T-helper 17 cell (primary cell): ENCODE measurements at places on chromosomes 2 and 18.

DNA sequence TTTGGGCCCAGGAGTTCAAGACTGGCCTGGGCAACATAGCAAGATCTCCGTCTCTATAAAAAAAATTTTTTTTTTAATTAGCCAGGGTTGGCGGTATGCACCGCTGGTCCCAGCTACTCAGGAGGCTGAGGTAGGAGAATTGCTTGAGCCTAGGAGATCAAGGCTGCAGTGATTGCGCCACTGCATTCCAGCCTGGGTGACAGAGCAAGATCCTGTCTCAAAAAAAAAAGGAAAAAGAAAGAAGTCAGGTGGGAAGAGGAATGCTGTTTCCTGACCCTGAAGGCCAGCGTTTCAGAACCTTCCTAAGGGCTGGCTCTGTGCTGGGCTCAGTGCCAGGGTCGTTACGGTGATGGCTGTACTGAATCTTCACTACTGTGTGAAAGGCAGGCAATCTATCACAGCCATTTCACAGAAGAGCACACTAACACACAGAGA lies 35.0 kb upstream of the AGAP1 start:
- H3K36me3 ChIP-seq = no peaks in the 10 kb centered on the region
- H3K4me3 ChIP-seq = no peak overlapping the region
- no peaks in the 10 kb centered on the region for H3K4me1 ChIP-seq
- DNase-seq = no peak

- peaks cover 3% of the 10 kb centered on the region for H3K27me3 ChIP-seq
- H3K27ac ChIP-seq = no peak overlapping the region
- no peaks in the 10 kb centered on the region for H3K36me3 ChIP-seq
- H3K4me3 ChIP-seq = no peak overlapping the region
These were observed 51.7 kb downstream of the IMPA2 start for GRCh38 chr18:12032786-12033642.

DNA sequence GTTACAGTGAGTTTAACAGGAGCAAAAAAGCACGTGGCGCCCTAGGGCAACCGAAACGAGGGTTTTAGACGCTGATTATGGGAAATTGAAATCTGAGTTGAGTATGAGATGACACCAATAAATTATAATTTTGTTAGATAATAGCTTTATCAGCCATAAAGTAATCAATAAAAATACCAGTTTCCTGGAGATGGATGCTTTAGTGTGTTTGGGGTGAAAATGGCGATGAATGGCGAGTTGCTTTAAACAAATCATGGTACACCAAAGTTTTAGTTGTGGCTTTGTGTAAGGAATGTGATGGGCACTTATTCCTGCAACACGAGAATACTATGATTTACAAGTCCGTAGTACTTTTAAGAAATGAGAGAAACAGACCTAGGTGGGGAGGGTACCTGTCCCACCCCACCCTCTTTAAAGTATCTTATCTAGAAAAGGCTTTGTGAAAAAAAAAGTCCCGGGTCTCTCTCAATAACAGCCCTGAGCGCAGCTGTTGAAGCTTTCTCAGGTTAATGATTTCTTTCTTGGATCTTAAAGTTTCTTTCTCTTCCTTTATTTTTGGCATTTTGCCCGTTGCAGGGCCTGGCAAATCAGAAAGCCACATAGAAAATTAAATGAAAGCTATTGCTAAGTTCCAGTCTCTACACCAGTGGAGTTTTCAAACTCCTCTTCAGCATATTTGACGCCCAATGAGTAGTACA lies 1.5 kb upstream of the RRM2 start:
- peaks cover 35% of the 10 kb centered on the region for H3K4me1 ChIP-seq
- peak overlapping the region; percentile 88 for H3K27ac ChIP-seq
- peaks cover 2% of the 10 kb centered on the region for H3K36me3 ChIP-seq
- peaks cover 23% of the 10 kb centered on the region for H3K27me3 ChIP-seq

DNA sequence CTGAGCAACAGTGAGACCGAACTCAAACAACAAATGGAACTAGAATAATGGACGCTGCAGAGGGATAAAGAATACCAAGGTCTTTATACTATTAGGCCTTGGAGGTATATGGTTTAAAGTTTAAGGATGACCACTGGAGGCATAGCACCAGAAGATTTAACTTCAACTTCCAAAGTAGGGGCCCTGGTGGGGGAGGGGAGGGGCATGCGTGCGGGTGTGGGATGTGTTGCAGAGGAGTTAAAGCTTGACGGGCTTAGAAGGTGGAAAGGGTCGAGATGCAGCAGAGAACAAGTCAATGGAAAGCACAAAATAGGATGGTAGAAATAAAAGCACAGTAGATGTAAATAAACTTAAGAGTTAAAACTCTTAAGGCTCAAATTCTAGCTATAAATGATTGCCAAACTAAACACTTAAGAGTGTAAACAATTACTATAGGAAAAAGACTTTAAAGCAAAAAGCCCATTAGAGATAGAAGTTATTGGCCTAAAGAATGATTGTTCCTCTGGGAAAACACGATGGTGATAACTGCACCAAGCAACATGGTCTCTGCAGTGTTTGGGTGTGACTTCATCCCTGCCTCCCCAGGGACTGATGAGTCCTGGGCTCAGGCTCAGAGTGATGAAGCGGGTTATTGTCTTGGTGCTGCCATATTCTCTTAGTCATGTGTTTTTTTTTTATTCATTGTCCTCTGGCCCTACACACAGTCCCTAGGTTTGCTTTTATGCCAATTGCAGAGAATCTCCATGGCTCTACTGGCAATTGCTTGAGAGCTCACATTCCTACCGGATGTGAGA lies 13.0 kb downstream of the RRM2 start:
- no peaks in the 10 kb centered on the region for H3K27me3 ChIP-seq
- DNase-seq = no peak
- H3K4me1 ChIP-seq = peaks cover 4% of the 10 kb centered on the region
- no peak overlapping the region for H3K4me3 ChIP-seq
- peaks cover 4% of the 10 kb centered on the region for H3K36me3 ChIP-seq

GRCh38 chr2:154223726-154224125 lies 352.0 kb downstream of the GALNT13 start:
- no peak for DNase-seq
- no peaks in the 10 kb centered on the region for H3K27me3 ChIP-seq

- H3K4me3 ChIP-seq = no peak overlapping the region
- no peak overlapping the region for H3K27ac ChIP-seq
- DNase-seq = no peak
- H3K36me3 ChIP-seq = no peaks in the 10 kb centered on the region
- H3K27me3 ChIP-seq = peaks cover 34% of the 10 kb centered on the region
These were observed 266.6 kb downstream of the SRBD1 start for GRCh38 chr2:45344502-45344901.

DNA sequence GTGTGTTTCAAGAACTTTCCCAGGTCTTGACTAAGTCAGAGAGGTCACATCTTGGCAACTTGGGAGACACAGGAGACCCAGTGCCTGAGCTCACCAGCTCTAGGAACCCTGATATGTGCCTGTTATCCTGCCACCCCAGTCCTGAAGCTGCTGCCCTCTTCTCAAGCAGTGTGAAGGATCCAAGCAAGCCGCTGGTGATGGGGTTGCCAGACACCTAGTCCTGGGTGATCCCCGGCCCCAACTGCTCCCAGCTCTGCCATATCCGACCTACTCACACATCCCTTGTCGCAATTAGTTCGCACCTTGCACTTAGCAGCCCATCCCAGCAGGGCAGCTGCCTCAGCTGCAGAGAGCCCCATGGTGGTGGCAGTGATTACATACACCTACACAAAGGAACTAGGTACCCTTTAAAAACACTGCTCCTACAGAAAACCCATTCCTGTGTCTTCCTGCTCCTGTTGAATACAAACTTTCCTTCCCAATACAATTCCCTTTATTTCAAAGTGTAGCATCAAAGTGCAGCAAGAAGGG lies 247.2 kb upstream of the RAB12 start:
- no peaks in the 10 kb centered on the region for H3K36me3 ChIP-seq
- H3K4me1 ChIP-seq = peaks cover 8% of the 10 kb centered on the region
- no peak overlapping the region for H3K27ac ChIP-seq

- H3K36me3 ChIP-seq = peaks cover 3% of the 10 kb centered on the region
- no peaks in the 10 kb centered on the region for H3K27me3 ChIP-seq
- H3K27ac ChIP-seq = peak overlapping the region; percentile 63
These were observed 20.9 kb downstream of the SLC30A3 start for GRCh38 chr2:27241761-27242613.

GRCh38 chr2:67674668-67675067 lies 277.5 kb downstream of the ETAA1 start:
- no peaks in the 10 kb centered on the region for H3K36me3 ChIP-seq
- H3K4me3 ChIP-seq = no peak overlapping the region
- H3K4me1 ChIP-seq = no peaks in the 10 kb centered on the region
- DNase-seq = no peak
- no peak overlapping the region for H3K27ac ChIP-seq

GRCh38 chr2:73070643-73071359 lies 711 bp downstream of the SFXN5 start:
- H3K36me3 ChIP-seq = peaks cover 2% of the 10 kb centered on the region
- peak overlapping the region; percentile 93 for H3K27ac ChIP-seq
- peaks cover 27% of the 10 kb centered on the region for H3K4me1 ChIP-seq
- DNase-seq = no peak

- no peak overlapping the region for H3K4me3 ChIP-seq
- H3K36me3 ChIP-seq = no peaks in the 10 kb centered on the region
- no peak for DNase-seq
- H3K4me1 ChIP-seq = peaks cover 11% of the 10 kb centered on the region
These were observed 18.3 kb downstream of the ARHGEF33 start for GRCh38 chr2:38907743-38908562.

- H3K27me3 ChIP-seq = peaks cover 37% of the 10 kb centered on the region
- no peak overlapping the region for H3K4me3 ChIP-seq
- no peak overlapping the region for H3K27ac ChIP-seq
These were observed 148.7 kb upstream of the ZEB2 start for GRCh38 chr2:144668493-144669110.

- no peaks in the 10 kb centered on the region for H3K27me3 ChIP-seq
- peaks cover 51% of the 10 kb centered on the region for H3K4me1 ChIP-seq
- peak overlapping the region; percentile 89 for H3K4me3 ChIP-seq
- DNase-seq = no peak
- peak overlapping the region; percentile 99 for H3K27ac ChIP-seq
These were observed 34.7 kb downstream of the ST3GAL5 start for GRCh38 chr2:85854166-85854509.

DNA sequence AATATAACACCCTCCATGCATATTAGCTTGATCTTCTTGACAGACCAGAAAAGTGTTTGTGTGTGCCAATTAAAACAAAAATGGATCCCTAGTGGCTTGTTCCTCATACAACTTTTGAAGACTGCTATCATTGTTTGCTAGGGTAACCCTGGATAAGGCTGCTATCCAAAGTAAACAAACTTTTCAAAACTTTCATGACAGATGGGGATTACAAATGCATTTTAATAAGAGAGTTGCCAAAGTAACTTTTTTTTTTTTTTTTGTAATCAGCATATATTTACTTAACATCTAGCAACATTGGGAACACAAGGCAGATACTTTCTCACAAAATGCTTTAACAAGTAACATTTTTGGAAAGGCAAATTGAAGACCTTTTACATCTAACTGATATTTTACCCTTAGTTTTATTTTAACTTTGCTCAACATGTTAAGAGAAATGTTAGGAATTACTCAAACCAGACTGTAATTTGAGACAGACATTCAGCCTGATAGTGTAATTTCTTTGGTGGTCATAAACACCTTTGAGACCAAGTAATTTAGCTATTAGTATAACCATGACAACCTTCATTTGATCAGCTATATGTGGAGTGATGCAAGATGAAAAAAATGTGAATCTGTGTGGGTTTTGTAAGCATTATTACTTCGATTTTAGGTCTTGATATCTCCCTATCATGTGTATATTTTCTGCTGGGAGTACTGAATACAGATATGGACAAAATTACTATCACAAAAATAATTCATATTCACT lies 300.9 kb downstream of the ARHGAP15 start:
- H3K27me3 ChIP-seq = no peaks in the 10 kb centered on the region
- H3K4me1 ChIP-seq = peaks cover 39% of the 10 kb centered on the region
- H3K4me3 ChIP-seq = no peak overlapping the region
- peaks cover 5% of the 10 kb centered on the region for H3K36me3 ChIP-seq
- H3K27ac ChIP-seq = no peak overlapping the region

DNA sequence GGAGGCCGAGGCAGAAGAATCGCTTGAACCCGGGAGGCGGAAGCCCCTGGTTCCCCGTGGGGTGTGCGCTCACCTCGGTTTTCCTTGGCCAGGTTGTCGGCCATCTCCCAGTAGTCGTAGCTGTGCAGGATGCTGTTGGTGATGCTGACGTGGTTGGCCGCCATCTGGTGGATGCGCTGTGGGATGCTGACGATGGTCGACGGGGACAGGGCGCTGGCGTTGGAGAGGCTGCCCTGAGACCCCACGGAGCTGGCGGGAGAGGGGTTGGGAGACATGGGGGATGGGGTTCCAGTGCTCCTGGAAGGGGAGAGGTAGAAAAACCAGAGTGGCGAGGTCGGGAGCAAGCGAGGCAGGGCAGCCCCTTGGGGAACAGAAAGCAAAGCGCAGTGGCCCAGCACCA lies 64.4 kb upstream of the REV1 start:
- no peaks in the 10 kb centered on the region for H3K36me3 ChIP-seq
- H3K27ac ChIP-seq = peak overlapping the region; percentile 24
- DNase-seq = no peak

DNA sequence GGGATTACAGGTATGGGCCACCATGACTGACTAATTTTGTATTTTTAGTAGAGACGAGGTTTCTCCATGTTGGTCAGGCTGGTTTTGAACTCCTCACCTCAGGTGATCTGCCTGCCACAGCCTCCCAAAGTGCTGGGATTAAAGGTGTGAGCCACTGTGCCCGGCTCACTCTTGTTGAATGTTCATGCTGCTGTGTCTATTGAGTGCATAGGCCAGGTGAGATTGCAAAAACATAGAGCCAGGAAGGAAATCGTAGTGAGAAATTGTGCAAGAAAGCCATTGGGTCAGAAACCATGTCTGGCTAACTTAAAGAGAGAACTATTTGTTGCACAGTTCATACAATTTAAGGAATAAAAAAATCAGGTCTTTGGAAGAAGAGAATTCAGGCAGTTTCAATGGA lies 45.5 kb upstream of the FZD5 start:
- no peak for DNase-seq
- H3K4me1 ChIP-seq = peaks cover 2% of the 10 kb centered on the region
- no peak overlapping the region for H3K27ac ChIP-seq
- no peaks in the 10 kb centered on the region for H3K36me3 ChIP-seq
- peaks cover 8% of the 10 kb centered on the region for H3K27me3 ChIP-seq
